Left lung (tissue), 14 donors: ENCODE measurements at places on chromosomes 2 and 18. TPM values are rescaled to one million over a fixed set of nuclear protein-coding genes. Genes with fewer than 3 reads are reported as not detected.

- DNase-seq = no peak
These were observed 277.4 kb downstream of the EN1 start for GRCh38 chr2:118569876-118570535.

GRCh38 chr18:22883179-22883578, 49.9 kb upstream of the RBBP8 start:
- no peak for DNase-seq

DNA sequence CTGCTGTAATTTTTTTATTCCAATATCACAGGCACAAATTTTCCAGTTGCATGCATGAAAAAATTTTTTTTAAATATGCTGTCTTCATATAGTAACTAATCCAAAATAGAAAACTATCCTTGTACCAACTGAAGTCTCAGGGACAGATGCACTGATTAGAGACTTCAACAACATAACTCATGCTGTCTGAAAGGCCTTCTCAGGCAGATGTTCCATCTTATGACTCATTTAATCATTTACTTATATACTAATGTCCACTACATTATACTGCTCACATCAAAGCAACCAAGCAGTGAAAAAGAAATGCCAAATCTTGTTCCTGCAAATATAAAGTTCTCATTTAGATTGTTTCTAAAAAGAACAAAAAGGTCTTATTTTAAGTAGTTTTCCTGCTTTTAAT, 53.1 kb downstream of the OLA1 start:
- no peak for DNase-seq

The POMC gene
- polyA plus RNA-seq = 2.1 TPM

GRCh38 chr18:45913276-45913675, 53.9 kb downstream of the EPG5 start:
- no peak for DNase-seq
